ENCODE measurements at places on chromosomes 4 and X. TPM values are rescaled to one million over a fixed set of nuclear protein-coding genes. Genes with fewer than 3 reads are reported as not detected.

DNA sequence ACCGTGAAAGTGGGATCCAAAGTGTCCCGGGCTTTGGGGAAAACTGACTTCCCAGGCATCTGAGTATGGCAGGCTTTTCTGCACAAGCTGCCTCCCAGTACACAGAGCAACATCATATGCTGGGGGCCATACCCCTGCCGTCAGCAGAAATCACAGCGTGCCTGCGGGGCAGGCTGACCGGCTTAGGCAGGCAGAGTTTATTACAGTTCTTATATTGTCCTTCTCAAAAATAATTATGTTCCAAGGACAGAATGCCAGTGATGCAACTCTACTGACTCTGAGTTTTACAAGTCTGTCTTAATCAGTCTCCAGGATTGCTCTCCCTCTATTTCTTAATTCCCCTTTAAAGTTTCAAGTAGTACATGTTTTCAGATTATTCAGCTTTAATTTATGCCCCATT is 37.0 kb downstream of the IL21 start:
- DNase-seq: no peak

- no peak for DNase-seq
Observed at GRCh38 chr4:177266506-177266905, 43.2 kb upstream of the NEIL3 start.

DNA sequence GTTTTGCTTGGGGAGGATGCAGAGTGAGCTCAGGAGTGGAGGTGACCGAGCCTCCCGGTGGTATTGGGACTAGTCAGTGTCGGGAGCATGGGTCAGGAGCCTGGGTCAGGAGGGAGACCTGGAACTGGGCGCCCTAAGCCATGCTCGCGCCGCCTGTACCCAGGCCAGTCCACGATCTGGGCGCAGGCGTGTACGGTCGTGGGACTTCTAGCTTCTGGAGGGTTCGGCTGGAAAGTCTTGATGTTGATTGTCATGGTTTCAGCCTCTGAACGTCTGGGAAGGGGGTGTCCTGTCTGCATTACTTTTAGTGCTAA is 244 bp downstream of the EIF2S3 start:
- no peak for DNase-seq

Gene TNIP2
- 43.4 TPM for total RNA-seq

Gene ANOS1
- total RNA-seq: 49.7 TPM

Gene TCEAL3
- total RNA-seq: 20.1 TPM

Gene TRPC5OS
- total RNA-seq: not detected

Gene NR0B1
- total RNA-seq: not detected

All from upper lobe of right lung (tissue), 1 donor.